ENCODE measurements at places on chromosomes 16 and 17.

DNA sequence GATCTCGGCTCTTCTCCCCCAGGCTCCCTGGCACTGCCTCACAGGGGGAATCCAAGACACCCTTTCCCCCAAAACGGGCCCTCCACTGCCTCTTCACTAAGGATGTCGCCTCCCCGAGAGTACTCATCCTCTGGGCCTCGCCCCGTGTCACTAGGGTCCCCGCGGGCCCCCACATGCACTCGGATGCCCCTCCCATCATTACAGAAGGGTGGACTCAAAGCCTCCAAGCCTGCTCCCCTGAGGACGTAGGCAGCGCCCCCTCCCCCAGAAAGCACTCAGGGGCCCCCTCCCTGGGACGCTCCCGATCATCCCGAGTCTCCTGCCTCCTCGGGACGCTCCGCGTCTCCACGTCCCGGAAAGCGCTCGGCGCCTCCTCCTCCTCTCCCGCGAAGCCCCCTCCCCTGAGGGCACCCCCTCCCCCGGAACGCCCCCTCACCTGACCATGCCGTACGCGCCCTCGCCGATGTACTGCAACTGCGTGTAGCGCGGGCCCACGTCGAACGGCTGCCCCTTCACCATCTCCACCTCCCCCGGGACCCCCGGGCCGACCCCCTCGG, 338 bp downstream of the MAPK3 start:
- no peak for DNase-seq

- no peak for DNase-seq
Observed at GRCh38 chr16:79037521-79038373, 562.8 kb downstream of the MAF start.

- no peak for DNase-seq
Observed at GRCh38 chr16:49857423-49858181, 1.7 kb upstream of the ZNF423 start.

- DNase-seq, result no peak
Observed at GRCh38 chr17:64128787-64129514, 993 bp downstream of the ERN1 start.

DNA sequence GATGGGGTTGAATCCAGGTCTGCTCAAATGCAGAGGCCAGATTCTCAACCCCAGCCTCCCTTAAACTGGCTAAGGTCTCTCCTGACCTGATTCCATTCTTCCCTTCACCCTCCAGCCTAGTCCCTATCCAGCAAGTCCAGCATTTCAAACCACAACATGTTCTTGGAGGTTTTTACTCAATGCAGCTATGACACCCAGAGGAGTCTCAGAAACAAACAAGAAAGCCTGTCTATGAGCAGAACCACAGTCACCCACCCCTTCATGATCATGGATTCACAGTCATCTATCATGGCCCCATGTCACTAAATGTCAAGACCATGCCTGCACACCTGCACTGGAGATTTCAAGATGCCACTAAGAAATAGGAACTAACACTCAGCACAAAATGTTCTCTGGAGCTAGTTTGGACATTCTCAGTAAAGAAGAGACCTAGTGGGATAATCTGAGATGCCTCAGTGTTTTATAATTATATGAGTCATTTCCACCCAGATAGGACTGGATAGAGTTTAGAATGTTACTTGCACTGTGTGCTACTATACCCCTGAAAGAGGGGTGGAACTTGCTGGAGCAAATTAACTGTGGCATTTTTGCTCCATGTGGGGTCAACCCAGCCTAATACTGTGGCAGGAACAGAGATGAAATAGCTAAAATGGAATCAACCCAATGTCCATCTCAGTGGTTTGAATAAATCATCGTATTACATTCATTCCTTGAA, 9.5 kb upstream of the METTL22 start:
- no peak for DNase-seq

DNA sequence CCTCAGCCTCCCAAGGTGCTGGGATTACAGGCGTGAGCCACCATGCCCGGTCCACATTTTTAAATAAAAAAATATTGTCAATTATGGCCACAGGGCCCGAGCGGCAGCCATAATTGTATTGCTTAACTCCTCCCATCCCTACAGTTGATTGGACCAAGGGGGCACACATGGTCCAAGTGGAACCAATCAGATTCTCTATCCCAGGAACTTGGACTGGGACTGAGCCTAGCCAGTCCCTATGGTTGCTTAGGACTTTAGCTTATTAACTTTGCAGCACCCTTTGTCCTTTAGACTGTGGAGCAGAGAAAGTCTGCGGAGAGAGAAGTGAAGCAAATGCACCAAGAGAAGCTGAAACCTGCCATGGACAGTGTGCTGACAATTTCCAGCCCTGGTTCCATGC, 5.5 kb upstream of the RDM1 start:
- no peak for DNase-seq

DNA sequence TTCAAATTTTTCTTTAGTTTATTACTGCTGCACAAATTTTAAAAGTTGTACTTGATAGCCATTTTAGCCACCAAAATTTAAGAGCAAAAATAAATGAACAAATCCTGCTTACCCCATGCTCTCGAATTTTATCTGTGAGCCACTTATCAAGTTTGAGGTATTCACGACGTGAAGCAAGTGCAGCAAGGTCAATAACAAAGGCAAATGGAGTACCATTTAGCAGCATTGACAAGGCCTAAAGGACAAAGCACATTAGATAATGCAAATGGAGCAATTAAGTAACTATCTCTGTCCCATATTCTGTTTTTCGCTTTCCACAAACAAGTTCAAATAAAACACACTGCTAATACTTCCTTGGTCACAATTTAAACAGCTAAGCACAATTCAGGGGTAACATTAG, 54.7 kb downstream of the CNOT1 start:
- no peak for DNase-seq

DNA sequence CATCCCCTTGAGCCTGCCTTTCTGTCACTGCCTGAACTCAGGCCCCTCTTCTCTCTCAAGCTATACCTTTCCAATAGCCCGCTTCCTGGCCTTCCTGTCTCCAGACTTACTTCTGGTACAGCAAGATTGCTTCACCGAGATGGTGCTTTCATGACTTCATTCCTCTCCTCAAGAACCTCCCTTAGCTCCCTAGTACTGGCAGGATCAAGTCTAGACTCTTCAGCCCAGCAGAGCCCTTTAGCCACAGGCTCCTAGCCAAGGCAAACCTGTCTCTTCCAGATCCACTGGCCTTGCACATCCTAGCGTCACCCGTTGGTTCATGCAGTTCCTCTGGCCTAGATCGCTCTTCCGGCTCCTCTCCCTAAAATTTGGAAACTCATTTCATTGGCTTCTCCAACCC, 6.4 kb upstream of the ATP2A3 start:
- no peak for DNase-seq

DNA sequence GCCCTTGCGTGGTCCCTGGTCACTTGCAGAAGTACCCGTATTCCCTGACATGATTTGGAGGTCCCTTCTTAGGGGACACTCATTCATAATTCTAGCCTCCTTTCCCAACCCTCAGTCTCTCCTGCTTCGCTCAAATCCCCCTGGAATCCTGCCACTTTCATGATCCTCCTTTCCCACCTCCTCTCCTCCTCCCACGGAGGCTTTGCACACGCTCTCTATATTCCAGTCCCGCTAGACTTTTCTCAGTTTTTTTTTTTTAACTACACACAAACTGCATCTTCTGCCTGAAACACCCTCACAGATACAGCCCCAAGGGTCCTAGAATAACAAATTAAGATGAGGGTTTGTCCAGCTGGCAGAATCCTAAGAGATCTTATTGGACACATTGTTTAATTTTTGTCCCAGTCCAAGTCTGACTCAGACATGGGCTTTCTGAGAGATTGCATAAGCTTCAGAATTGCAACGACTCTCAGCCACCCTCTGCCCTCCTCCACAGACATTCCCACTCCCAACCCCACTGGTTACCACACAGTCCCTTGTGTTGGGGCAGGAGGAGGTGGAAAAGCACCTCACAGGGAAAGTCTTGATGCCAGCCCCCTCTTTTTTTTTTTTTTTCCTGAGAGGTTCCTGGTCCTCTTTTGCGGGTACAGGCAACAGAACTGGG, 739.5 kb upstream of the EEF2KMT start:
- DNase-seq, result no peak

DNA sequence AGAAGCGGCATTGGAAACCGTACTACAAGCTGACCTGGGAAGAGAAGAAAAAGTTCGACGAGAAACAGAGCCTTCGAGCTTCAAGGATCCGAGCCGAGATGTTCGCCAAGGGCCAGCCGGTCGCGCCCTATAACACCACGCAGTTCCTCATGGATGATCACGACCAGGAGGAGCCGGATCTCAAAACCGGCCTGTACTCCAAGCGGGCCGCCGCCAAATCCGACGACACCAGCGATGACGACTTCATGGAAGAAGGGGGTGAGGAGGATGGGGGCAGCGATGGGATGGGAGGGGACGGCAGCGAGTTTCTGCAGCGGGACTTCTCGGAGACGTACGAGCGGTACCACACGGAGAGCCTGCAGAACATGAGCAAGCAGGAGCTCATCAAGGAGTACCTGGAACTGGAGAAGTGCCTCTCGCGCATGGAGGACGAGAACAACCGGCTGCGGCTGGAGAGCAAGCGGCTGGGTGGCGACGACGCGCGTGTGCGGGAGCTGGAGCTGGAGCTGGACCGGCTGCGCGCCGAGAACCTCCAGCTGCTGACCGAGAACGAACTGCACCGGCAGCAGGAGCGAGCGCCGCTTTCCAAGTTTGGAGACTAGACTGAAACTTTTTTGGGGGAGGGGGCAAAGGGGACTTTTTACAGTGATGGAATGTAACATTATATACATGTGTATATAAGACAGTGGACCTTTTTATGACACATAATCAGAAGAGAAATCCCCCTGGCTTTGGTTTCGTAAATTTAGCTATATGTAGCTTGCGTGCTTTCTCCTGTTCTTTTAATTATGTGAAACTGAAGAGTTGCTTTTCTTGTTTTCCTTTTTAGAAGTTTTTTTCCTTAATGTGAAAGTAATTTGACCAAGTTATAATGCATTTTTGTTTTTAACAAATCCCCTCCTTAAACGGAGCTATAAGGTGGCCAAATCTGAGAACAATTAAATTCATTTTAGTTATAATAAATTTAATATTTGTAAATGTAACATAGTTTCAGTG, 1.7 kb downstream of the HEXIM1 start:
- no peak for DNase-seq

DNA sequence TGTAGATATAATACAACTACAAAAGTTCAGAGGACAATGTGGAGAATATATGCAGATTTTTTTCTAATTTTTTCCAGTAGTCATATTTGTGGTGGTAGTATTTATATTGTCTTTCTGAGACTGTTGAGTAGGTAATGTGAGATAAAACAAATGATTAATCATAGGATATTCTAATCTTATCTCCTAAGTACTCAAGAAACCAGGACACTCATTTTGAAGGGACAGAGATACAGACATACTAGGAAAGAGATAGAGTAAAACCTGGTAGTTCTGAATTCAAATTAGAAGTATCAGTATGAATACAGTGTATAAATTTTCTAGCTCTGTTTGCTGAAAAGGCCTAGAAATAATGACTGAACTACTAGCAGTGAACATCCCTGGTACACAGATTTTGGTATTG, 141.7 kb upstream of the ASIC2 start:
- DNase-seq, result no peak

- no peak for DNase-seq
Observed at GRCh38 chr17:68710976-68711375, 109.8 kb upstream of the FAM20A start.

DNA sequence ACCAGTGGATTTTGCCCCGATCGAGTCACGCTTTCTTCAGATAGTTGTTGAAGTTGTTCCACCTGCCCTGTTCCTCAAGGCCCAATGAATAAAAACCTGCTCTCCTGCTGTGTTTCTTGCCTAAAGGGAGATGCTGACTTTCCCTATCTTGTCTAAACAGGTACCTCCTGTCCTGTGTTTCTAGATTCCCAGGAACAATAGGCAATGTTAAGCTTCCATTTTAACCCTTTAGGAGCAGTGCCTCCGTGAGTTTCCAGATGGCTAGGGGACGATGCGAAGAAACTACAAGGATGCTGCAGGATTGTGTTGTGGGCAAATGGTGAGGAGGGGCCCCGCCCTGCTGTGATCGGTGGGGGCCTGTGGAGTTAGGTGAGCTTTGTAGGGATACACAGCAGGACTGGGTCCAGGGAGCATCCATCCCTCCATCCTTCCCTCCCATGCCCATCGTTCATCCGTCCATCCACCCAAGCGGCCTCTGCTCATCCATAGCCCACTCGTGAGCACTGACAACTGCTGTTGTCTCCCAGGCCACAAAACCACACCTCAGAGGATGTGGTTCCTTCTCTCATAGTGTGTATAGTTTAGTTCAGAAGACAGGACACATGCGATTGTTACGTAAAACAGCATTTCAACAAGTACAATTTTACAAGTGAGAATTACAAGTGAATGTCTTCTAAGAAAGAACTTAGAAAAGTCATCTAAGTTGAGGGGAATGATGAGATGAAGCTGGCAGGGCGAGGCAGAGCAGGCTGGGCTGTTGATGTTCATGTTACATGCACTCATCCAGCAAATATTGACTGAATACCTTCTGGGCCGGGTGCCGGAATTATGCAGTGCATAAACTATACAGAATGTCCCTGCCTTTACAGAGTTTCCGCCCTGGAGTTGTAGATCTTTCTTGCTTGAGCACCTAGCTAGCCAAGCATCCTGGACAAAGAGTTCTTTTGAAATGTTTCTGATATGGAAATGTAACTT, 5.2 kb downstream of the ARSG start:
- no peak for DNase-seq

DNA sequence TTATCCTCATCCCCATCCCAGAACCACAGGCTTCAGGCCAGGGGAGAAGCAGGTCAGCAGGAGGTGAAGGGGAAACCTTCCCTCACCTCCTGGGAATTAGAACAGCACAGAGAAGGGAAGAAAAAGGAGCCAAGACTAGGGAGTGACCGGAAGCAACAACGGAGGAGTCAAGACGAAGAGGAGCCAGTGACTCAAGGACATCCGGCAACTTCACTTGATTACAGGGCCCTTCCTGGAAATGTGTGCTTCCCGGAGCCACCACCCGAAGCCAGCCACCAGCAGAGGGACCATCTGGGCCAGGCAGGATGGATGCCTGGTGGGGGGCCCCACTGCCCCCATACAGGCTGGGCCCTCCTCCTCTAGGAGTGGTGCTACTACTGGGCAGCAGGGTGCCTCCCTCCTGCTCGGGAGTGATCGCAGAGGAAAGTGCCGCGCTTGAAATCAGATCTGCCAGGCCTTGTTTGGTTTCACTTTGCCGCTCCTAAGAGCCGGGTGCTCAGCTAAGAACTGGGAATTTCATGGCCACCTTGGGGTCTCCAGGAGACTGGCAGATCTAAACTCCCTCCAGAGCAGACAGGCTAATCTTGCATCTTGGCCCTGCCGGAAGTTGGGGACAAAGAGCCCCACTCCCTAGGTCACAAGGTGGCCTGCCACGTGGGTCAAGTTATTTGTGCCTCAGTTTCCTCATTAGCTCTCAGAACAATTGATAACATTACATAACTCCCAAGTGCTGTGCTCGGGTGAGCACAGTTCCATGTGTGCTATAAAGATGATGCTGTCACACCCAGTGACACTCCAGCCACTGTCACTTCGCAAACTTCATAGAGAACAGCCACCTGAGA, 6.6 kb downstream of the CDC42EP4 start:
- no peak for DNase-seq

GRCh38 chr17:36011201-36011600, 6.6 kb downstream of the CCL23 start:
- no peak for DNase-seq

- DNase-seq, result no peak
Observed at GRCh38 chr17:8900207-8900606, 32.7 kb upstream of the PIK3R6 start.

- no peak for DNase-seq
Observed at GRCh38 chr17:77444628-77444983, 303.8 kb downstream of the SEC14L1 start.

- DNase-seq, result no peak
Observed at GRCh38 chr17:58741121-58741625, 14.5 kb upstream of the PPM1E start.

GRCh38 chr17:42708588-42708987, 26.3 kb downstream of the CNTNAP1 start:
- no peak for DNase-seq

Measured in nucleus accumbens (tissue), 56 donors.